ENCODE measurements at places on chromosomes 5 and 9.

GRCh38 chr9:1047591-1048230 lies 2.4 kb upstream of the DMRT2 start:
- DNase-seq, result no peak

GRCh38 chr5:132422720-132423437 lies 53.4 kb downstream of the SLC22A5 start:
- no peak for DNase-seq

DNA sequence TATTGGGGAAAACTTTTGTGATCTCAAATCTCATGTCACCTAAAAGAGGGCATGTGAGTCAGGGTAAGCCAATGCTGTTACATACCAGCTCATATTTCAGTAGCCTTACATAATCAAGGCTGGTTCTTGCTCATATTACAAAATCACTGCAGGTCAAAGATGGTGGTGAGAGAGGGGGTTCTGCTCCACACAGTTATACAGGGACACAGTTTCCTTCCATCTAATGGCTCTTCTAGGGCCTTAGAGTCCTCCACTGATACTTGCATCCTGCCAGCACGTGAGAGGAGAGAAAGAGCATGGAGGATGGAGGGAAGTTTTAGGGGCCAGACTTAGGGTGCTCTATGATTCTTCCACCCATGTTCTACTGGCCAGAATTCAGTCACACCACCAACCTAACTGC lies 130.0 kb downstream of the LIFR start:
- no peak for DNase-seq

GRCh38 chr5:138824924-138825863 lies 49.9 kb downstream of the LRRTM2 start:
- DNase-seq, result no peak

GRCh38 chr9:21616082-21616778 lies 134.1 kb upstream of the IFNE start:
- no peak for DNase-seq

- DNase-seq, result no peak
These were observed 65.2 kb downstream of the IPO11 start for GRCh38 chr5:62477801-62478200.

GRCh38 chr9:123975871-123976270 lies 35.7 kb upstream of the LHX2 start:
- no peak for DNase-seq

GRCh38 chr5:141496038-141496437 lies 7.2 kb downstream of the PCDHGC5 start:
- DNase-seq, result no peak

GRCh38 chr9:98056269-98057137 lies at the start of gene NANS:
Gene NANS (plus strand): TSS chr9:98056732. CDS start chr9:98056809, 77 bp downstream.
- peak; percentile 77 for DNase-seq

DNA sequence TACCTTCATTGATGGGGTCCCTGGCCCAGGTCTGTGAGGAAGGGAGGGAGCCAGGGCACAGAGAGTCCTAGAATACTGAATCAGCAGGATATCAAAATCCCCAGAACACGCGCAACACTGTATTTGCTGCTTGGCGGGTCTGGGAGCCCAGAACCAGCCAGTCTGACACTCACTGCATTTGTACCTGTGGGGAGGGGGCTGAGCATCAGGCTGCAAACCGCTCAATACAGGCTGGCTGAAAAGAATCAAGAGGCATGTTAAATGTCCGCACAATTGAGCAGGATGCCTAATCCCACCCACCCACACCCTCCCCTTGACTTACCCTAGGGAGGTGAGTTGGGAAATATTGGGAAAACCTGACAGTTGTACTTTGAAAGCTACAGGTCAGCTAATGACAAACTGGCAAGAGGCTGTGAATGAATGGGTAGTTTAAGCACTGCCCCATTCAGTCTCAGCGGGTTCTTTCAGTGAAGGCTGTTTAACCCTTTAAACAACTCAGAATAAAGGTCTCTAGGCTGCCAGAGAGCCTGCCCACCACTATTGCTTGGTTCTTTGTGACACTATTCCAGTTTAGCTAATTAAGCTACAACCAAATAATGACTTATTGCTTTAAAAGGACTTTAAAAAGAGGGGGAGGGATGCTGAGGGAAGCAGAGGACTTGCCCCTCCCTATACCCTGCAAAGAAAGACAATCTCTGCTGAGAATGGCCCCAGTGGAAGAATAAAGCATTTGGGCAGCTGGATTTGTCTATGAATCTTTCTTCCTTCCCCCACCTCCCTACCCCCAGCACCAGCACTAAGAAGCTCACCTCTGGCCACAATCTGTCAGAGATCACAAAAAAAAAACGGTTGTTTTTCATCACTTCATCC lies 5.0 kb downstream of the SPRY4 start:
- no peak for DNase-seq

- no peak for DNase-seq
These were observed 13.7 kb upstream of the DAB2IP start for GRCh38 chr9:121637713-121638220.

DNA sequence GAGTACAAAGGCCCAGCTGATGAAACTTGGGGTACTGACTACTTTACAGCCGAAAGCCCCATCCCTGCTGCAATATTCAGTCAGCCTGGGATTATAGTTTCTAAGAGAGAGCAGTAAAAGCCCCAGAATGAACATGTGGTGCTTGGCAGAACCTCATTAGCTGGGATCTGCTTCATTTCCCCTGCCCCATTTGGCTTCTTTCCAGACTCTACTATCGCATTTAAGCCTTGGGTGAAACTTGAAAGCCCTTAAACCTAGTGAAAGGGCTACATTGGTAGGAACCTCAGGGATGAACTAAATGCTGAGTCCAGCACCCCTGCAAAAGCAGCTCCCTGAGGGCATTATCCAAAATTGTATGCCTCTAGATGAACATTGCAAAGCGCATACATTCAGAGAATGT lies 631.1 kb downstream of the ACTL7B start:
- no peak for DNase-seq

- no peak for DNase-seq
These were observed 105.3 kb downstream of the PCSK1 start for GRCh38 chr5:96327722-96328121.

GRCh38 chr9:121672986-121673385 lies 21.6 kb downstream of the DAB2IP start:
- no peak for DNase-seq

GRCh38 chr5:122129306-122129705 lies at the start of gene ZNF474:
Gene ZNF474 (plus strand): TSS chr5:122129546. CDS start chr5:122151991, 22,445 bp downstream.
- no peak for DNase-seq

DNA sequence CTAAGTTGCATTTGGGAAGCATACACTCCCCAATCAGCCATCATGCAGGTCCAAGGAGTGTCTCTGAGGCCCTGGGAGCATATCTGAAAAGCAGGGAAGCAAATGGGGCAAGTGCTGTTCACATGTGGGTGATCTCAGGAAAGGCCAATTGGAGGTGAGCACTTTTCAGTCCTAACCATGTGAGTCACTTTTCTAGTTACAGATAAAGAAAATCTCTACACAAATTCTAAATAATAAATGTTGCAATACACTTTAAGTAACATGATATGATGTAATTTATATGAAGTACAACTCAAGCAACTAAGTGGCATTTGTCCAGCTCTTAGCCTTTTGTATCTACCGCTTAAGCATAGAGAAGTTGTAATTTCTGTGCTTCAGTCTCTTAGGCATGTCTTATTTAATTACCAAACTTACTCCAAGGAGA lies 18.4 kb downstream of the ADAMTS16 start:
- no peak for DNase-seq

GRCh38 chr5:10195301-10195700 lies 54.4 kb downstream of the ATPSCKMT start:
- DNase-seq, result no peak

DNA sequence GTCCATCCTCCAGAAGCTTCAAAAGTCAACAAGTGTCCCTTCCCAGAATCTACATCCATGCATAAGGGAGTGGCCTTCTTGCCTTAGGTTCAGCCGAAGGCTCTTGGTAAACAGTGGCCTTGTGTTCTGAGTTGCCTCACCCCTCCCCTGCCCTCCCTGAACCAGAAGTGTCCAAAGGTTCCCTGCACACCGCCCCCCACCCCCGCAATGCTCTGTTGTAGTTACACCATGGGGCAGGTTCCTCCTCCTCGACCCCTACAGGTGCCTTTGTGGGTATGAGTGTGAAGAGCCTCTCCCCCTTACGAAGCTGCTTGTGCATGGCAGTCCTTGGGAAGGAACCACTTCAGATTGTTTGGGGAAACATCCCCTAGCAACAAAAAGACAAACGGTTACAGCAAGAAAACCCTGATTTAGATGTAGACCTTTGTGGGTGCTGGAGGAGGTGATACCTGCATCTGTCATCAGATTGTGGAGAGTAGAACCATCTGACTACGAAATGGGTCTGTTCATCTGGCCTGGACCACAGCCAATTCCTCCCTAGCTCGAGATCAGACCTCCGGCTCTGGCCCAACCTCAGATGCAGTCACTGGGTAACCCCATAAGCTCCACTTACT lies 7.1 kb downstream of the SPACA9 start:
- no peak for DNase-seq

GRCh38 chr9:116342941-116343340 lies 189.3 kb downstream of the PAPPA start:
- no peak for DNase-seq

DNA sequence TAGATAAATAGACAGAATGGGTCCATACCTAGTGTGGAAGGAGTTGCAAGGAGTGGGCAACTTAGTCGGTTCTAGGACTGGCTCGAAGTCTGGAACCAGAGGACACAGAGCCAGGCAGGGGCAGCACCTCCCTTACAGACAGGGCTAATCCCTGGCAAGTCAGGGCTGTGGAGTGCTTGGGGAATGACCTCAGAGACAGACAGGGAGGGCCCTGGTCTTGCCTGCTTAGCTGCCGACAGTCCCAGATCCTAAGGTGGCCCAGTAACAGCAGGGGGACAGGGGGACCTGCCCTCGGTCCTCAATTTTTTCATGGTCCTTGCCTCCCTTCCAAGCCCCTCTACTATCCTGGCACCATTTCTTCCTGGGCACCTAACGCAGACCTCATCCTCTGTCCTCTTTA lies 222.4 kb upstream of the TNC start:
- DNase-seq, result no peak

DNA sequence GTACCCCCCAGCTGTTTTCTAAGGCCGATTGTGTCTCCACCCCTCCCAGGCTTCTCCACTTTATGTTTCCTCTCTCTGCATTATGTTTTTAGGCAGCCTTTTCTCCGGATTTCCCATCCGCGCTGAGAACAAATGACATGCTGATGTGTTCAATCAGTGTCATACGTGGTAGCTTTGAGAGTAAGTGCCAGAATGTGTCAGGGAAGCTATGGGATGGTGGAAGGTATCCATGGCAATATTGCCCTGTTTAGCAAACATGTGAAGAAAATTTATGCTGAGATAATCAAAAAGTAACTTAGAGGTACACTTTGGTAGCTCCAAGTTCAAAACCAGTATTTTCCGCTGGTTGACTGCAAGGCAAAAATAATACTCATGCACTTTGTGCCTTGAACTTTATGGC lies 36.6 kb upstream of the LECT2 start:
- no peak for DNase-seq

DNA sequence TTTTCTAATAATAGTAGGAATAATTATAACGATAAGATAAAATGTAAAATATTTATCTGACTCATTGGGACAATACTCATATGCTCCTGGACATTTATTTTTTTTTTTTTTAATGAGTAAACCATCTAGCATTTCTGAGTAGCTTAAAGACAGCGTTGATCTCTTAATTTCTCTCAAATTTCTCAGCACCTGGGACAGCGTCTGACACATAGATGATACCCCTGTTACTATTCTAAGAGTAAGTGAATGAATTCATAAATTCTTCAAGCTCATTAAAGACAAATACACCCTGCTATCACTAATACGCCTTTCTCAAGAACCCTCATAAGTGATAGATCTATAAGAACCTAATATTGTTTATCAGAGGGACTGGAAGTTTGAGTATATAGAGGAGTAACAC lies 12.0 kb upstream of the HTR4 start:
- no peak for DNase-seq

- DNase-seq, result no peak
These were observed 233.8 kb upstream of the MPDZ start for GRCh38 chr9:13513286-13513685.

GRCh38 chr5:174187481-174187880 lies 142.0 kb downstream of the NSG2 start:
- DNase-seq, result no peak

All from central memory CD8-positive, alpha-beta T cell (primary cell).